ENCODE measurements at places on chromosomes 6 and 20.

DNA sequence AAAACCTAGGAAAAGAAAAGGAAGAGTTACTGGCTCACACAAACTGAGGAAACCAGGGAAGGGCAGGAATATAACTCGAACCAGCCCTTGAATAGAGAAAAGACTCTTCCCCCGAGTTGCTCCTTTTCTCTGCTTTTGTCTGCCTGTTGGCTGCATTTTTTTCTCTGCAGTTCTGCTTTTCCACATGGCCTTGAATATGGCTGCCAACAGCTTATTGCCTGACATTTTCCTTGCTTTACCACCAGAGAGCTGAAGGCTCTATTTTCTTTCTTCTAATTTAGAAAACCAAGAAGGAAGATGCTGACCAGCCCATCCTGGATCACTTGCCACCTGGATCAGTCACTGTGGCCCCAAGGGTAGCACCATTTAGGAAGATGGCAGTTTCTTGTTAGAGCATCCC is 164.8 kb upstream of the MAN1A1 start:
- DNase-seq = no peak

- peak; percentile 37 for DNase-seq
Observed at GRCh38 chr20:62010551-62011402, 54.9 kb downstream of the TAF4 start.

- no peak for DNase-seq
Observed at GRCh38 chr6:24919056-24919892, 16.5 kb downstream of the RIPOR2 start.

DNA sequence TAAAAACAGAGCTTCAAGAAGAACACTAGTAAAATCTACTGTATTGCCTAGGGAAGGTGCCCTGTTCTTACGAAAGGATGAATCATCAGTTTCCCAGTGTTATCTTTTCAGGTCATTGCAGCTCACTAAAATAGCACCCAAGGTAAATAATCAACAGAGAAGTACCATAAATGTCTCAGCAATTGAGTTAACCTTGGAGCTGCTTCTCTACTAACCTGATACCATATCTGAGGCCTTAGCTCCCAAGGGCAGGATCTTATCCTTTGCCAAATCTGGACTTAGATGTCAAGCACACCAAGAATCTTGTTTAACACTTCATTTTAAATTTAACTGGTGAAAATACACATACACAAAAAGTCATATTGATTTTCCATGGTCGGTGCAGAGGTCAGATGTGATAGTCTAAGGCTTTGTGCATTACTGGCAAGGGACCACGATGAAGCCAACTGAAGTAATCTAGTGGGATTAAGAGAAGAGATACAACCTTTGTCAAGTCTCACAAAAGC is 81.5 kb downstream of the EDN1 start:
- DNase-seq = no peak

GRCh38 chr6:146957181-146958093 is 246.8 kb upstream of the STXBP5 start:
- DNase-seq = no peak

- DNase-seq = no peak
Observed at GRCh38 chr20:50712771-50713656, 18.4 kb upstream of the PARD6B start.

- no peak for DNase-seq
Observed at GRCh38 chr20:17298751-17299150, 71.9 kb downstream of the PCSK2 start.

DNA sequence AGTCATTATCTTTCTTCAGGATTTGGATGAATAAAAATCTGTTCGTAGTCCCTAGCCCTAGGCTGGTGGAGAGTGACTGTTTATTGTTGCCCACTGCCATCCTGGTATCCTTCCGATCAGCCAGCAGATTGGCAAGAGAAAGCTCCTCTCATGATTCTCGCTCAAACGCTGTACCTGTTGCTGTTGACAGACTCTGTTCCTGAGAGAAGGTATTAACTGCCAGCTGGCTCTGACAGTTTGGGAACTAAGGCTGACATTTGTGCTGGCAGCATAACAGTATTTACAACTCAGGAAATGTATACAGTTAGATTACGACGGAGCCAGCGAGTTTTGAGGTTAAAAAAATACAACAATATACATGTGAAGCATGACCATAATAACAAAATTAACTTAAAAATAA is 674.5 kb downstream of the PRKN start:
- no peak for DNase-seq

GRCh38 chr20:46027245-46027853 is 1.7 kb upstream of the SLC12A5 start:
- no peak for DNase-seq

DNA sequence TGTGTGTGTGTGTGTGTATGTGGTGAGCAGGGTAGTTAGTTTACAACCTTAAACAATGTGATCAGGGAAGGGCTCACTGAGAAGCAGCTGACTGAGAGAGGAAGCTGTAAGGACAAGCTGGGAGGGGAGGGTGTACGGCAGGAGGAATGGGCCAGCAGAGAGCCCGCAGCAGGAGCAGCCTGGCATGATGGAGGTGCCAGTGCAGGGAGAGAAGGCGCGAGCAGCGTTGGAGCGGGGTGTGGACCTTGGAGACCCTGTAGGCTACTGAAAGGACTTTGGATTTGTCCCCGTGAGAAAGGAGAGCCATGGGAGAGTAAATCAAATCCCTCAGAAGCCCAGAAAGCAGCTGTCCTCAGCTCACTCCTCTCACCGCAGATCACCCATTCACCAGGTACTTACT is 18.5 kb downstream of the FAM209B start:
- no peak for DNase-seq

- DNase-seq = no peak
Observed at GRCh38 chr20:34583544-34583943, 25.0 kb downstream of the MAP1LC3A start.

GRCh38 chr6:29679962-29680361 is 990 bp downstream of the ZFP57 start:
- DNase-seq = no peak

DNA sequence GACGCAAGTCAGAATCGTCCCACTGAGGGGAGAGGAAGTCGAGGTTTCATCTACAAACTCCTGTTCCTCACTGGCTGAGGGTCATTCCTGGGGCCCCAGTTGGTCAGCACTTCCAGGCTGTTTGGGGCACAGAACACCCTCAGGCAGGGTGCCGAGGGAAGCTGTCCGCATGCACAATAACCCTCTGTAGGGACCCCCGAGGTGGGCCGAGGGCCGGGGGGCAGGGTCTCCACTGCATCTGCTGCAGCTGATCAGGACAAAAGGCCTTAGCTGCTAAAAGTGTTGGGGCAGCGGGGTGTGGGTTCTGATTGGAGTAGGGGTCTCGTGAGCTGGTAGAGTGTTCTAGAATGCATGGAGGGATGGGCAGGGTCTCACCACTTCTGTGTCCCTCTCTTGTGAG is 125.1 kb downstream of the TOX2 start:
- no peak for DNase-seq

DNA sequence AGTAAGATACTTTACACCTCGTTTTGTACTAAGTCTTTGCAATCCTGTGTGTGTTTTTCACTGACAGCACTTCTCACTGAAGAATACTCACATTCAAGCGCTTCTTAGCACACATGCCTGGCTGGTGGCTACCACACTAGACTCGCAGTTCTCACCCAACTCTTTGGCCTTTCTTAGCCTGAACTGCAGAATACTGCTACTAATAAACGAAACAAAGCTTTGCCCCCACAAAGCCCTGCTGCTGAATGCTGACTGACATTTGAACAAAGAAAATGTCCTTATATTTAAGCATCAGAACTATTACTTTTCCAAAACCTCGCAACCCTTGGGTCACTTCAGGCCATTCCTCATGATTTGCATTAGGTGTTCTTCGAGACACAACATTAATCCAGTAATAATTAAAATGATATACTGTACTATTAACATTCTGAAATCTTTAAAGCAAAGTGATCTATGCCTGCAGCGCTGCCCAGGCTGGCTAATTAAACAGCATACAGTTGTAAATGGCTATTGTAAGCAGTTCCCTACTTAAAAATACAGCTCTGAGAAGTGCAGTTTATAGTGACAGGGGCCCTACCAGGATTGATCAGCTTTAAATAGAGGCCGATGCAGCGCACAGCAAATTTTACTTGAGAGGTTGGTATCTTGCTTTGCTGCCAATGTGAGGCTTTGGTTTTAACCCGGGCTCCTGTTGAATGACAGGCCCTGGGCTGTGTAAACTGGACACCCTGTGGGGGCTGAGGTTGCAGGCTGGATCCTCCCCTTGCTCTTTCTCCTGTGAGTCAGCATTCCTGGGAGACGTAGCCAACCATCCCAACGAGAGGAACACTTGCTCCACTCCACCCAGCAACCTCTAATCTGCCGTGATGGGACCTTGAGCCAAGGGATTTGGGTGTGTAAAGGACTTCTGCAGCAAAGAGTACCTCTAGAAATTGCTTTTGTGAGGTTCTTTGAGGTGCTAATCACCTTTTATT is 899.0 kb downstream of the TFAP2A start:
- no peak for DNase-seq

DNA sequence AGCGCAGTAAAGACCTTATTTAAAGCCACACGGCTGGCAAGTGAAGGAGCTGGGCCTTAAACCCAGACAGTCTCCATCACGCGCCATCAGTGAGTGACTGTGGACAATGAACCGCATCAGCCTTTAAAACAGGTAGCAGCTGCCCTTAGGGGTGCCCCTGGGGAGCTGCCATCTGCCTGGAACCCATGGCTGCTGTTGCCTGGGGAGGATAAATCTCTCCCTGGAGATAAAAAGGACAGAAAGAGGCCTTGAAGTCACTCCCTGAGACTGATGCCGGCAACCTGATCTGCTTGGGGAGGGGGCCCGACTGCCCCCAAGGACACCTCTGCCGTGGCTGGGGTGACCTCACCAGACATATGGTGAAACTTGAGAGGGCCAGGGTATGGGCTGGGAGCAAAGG is 73.5 kb downstream of the PREX1 start:
- no peak for DNase-seq

GRCh38 chr20:34720266-34720665 is 16.1 kb downstream of the TP53INP2 start:
- no peak for DNase-seq

- DNase-seq = no peak
Observed at GRCh38 chr6:26198722-26199056, 111.5 kb downstream of the HFE start.

GRCh38 chr6:123925350-123925749 is 121.7 kb downstream of the NKAIN2 start:
- DNase-seq = no peak

DNA sequence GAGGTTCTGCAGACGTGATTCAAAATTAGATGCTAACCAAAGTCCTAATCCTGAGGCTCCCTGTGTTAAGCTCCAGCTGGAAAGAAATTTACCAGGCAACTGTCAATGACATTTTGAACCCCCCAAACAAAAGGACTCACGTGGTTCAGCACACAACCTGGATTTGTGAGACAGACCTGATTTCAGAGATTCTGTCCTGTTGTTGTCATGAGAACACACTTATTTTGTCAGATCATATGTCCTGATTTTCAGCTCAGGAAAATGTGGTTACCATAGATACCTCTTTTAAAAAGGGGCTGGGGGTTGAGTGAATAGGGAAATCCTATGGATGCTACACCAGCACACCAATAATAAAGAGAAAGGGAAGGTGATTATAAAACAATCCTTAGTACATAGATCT is 61.6 kb downstream of the MTFR2 start:
- DNase-seq = no peak

DNA sequence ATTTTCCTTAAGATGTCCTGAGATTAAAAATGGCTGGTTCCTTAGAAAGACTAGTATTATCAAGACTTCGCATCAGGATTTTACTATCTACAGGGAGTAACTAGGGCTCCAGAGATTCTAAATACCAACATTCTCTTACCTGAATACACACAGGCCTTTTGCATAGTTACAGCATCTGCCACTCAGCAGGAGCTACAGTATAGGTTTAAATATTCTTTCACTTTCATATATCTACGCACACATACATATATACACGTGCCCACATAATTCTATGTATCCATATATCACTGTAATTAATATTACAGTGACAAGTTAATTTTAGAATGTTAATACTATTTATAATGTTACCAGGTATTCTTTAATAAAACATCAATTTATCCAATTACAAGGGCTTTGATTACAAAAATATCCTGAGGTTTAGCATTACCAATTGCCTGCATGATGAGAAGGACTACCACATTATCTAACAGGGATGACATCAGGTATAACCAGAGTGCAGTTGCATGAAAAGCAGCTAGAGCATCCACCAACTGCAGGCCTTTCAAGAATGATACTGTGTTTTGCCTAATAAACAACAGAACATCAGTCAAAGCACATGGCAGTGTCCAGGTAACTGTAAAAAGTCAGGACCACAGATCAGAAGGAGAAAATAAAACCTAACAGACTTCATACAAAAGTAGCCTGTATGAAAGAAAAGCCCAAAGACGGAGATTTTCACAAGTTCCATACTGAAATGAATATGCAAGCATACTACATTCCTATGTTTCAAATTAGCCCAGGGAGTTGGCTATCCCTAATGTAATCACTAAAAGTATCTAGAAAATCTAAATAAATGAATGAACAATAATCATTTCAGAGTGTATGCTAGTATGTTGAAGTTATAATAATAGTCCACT is 268.7 kb downstream of the PTPRK start:
- no peak for DNase-seq

DNA sequence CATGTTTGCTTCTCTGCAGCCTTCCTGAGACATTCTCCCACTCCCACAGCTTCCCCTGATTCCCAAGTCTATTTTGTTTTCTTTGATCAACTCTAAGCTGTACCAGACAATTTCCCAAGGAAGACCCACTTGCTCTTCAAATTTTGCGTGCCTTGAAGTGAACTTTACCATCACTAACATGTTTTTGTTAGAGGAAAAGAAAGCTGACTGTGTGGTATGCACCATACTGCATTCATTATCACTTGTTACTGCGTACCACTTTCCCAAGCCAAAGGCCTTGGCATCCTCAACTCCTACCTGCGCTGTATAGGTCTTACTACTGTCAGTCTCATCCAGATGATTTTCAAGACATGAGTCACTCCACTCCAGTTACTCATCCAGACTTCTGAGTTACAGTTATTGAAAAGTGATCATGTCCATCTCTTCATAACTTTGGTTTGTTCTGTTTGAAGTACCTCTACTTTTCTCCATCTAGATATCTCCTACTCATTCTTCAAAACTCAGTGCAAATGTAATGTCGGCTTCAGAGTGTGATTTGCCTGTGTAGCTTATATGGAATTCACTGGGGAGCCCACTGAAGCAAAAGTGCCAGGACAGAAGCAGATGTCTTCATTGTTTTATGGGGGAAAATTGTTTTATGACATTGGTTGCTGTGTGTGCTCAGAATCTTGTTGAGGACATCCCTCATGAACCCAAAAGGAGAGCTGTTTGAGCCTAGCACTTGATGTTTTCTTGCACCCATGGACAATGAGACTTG is 5.2 kb downstream of the RPS12 start:
- no peak for DNase-seq

DNA sequence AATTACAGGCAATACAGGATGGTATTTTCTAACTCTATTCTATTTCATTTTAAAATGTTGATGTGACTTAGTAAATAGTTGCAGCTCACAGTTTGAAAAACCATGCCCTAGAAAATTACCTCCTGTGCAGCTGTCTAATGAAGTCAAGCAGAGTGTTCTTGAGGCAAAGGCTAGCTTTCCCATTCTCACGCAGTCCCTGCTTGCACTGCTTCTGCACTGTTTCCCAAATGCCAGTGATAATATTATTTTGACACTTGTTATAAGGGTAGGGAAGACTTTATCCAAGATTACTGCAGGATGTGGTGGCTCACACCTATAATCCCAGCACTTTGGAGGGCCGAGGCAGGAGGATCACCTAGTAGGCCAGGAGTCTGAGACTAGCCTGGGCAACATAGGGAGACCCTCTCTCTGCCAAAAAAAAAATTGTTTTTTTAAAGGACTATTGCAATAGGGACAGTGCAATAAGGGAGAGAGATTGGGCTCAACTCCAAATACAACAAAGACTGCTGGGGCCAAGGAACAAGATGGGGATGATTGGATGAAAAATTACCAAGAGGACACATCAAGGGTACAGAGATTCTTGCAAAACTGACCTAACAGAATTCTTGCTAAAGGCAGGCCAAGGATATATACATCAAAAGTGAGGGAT is 196.1 kb downstream of the LY86 start:
- DNase-seq = no peak
